Ecto neural progenitor cell (in vitro differentiated cells): ENCODE measurements at places on chromosomes 2 and 18.

- DNase-seq = no peak
Measured at GRCh38 chr2:86019121-86019520, 86.6 kb downstream of the POLR1A start.

DNA sequence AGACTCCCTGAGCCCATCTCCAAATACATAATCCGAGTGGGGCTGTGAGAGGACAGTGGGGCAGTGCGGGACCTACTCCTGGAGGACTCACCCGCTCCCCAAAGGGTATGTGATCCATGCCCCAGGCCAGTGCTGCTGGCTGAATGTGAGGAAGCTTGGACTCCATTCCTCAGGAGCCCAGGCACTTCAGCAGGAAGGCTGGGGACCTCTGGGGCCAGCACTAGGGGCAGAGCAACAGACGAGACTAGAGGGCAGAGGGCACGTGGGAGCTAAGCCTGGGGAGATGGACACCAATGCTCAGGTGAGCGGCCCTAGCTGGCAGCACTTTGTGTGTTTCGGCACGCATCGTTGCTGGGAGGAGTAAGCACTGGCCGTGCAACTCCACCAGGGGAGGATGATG, 84.9 kb downstream of the MALT1 start:
- no peak for DNase-seq

GRCh38 chr2:73053316-73054114, 18.0 kb downstream of the SFXN5 start:
- no peak for DNase-seq

- peak; percentile 71 for DNase-seq
Measured at GRCh38 chr2:105294844-105295481, 34.6 kb downstream of the TGFBRAP1 start.

DNA sequence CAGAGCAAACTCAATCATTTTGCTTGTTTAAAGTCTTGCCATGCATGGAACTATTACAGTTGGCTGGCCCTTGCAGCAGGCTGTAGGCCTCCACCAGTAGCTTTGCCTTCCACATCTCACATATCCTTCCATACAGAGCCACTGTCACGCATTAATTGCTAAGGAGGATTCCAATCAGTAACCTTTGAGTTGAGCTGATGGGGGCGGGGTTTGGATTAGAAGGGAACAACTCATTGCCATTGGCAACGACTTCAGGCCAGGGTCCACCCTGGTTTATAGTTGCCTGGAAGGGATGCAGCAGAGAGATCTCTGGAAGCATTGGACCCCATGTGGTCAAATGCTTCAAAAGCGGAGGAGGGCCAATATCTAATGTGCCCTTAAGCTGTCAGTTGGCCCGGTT, 63.3 kb upstream of the TTC39C start:
- no peak for DNase-seq
